GM20000 (cell line): ENCODE measurements at places on chromosomes 16 and 17.

- no peak for DNase-seq
Observed at GRCh38 chr17:83153681-83154310, 74.4 kb downstream of the METRNL start.

DNA sequence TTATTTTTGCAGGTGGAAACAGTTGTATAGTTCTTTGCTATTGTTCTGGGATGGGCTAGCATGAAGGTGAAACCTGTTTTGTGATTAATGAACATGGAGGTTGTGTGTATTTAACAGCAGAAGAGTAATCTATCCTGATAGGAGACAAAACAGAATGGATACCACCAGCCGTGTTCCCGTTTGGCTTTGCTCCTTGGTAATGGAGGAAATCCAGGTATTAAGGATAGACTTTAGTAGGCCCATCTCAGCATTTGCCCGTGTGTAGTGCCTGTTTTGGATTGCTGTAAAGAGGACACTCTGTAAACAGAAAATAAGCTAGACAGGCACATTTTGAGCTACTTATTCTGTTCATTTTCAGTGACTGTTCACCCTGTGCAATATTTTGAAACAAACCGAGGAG, 215.1 kb downstream of the RBFOX1 start:
- no peak for DNase-seq

- DNase-seq = no peak
Observed at GRCh38 chr16:12271006-12271405, 294.5 kb downstream of the SNX29 start.

DNA sequence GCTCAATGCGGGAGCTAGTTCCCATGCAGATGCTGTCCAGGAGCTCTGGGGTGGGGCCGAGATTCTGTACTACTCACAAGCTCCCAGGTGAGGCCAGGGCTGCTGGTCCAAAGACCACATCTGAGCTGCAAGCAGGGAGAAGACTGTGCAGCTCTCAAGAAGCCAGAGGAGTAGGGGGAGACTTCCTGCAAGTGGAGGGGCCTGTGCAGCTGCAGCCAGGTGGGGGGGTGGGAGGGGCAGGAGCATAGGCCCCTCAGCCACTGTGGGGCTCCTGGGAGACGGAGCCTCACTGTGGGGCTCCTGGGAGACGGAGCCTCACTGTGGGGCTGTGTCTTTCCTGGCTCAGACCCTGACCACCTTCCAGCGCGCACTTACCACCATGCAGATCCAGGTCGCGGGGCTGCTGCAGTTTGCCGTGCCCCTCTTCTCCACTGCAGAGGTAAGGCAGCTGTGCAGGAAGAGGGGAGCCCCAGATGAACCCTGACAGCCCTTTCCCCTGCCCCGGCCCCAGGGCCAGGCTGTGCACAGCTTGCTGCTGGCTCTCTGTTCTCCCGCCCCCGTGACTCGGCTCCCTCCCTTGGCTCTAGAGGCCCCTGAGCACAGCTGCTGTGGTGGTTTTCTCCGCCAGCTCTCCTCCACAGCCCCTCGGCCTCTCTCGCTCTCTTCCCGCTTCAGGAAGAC, 24.3 kb upstream of the DNAI2 start:
- no peak for DNase-seq

DNA sequence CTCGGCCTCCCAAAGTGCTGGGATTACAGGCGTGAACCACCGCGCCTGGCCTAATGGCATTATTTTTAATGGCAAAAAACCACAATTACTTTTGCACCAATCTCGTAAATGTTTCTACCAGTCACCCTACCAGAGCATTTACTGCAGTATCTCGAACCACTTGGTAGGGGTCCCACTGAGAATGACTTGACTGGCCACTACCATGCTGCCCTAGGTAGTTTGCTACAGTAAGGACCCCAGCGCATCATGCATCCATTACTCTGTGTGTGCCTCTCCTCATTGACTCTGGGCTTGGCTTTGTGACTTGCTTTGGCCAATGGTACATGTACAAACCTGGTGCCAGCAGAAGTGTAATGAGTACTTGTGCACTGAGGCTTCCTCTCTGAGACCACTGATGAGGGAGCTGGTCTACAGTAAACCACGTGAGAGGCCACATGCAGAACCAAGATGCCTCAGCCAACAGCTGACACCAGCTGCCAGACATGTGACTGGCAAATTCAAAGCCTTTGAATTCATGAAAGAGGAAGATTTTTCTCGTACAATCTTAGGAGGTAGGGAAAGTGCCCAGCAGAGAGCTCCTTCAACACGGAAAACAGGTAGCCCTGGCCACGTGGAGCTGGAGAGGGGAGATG, 421.7 kb upstream of the C16orf82 start:
- no peak for DNase-seq

DNA sequence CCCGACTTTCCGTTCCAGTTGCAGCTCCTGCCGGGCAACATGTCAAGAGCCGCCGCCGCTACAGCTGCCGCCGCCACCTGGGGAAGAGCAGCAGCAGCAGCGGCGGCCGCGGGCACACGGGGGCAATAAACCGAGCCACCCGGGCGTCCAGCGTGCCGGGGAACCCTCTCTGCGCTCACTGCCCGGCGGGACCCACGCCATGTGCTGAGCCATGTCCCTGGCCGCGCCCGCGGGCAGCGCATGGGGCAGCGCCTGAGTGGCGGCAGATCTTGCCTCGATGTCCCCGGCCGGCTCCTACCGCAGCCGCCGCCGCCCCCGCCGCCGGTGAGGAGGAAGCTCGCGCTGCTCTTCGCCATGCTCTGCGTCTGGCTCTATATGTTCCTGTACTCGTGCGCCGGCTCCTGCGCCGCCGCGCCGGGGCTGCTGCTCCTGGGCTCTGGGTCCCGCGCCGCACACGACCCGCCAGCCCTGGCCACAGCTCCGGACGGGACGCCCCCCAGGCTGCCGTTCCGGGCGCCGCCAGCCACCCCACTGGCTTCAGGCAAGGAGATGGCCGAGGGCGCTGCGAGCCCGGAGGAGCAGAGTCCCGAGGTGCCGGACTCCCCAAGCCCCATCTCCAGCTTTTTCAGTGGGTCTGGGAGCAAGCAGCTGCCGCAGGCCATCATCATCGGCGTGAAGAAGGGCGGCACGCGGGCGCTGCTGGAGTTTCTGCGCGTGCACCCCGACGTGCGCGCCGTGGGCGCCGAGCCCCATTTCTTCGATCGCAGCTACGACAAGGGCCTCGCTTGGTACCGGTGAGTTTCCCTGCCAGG, 604 bp downstream of the HS3ST3B1 start:
- DNase-seq = peak; percentile 49

- no peak for DNase-seq
Observed at GRCh38 chr16:35532576-35532975, 2073.2 kb downstream of the TP53TG3F start.

DNA sequence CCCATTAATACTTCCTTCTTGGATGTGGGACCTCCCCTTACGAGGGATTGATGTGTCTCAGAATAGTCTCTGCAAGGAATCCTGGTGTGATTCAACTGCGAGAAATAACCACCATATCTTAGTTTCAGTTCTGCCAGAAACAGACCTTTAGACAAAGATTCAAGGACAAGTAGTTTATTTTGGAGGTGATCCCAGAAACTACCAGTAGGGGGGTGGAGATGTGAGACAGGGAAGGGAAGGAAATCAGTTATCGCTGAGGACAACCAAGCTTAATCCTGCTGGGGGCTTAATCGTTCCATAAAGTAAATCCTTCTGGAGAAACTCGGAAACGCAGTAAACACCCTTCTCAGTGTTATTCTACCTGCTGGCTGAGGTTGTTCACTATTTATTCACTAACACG, 5.0 kb upstream of the SDR42E1 start:
- DNase-seq = no peak

GRCh38 chr16:69346683-69347082, 4.9 kb downstream of the TMED6 start:
- no peak for DNase-seq

- DNase-seq = no peak
Observed at GRCh38 chr16:24677388-24677787, 52.1 kb upstream of the TNRC6A start.
